ENCODE measurements at places on chromosomes 16 and 17. TPM values are rescaled to one million over a fixed set of nuclear protein-coding genes. Genes with fewer than 3 reads are reported as not detected.

DNA sequence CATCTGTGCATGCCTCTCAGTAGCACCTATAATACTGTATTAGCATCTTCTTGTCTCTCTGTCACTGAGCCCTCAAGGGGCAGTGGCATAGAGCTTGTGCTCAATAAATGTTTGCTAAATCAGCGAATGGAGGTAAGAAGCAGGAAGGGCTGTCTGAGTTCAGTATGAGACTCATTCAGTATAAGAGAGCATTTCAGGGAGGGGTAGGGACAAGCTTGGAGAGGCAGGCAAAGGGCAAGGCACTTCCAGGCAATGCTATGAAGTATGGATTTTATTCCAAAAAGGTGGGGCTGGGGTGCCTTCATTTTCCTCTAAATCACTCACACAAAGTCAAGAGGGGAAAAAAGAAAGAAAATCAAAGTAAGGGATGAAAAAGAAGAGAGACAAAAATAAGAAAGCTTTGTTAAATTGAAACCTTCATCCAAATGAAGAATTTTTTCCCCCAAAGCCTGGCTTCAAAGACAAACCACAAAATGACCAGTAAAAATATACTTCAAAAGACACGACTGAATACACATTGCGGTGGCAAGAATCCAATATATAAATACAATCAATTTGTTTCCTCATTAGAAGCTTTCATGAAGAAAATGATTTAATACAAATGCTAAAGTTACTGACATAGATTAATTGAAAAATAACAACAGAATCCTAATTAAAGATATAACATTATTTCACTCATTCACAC, 51.2 kb downstream of the SKAP1 start:
- DNase-seq = no peak

DNA sequence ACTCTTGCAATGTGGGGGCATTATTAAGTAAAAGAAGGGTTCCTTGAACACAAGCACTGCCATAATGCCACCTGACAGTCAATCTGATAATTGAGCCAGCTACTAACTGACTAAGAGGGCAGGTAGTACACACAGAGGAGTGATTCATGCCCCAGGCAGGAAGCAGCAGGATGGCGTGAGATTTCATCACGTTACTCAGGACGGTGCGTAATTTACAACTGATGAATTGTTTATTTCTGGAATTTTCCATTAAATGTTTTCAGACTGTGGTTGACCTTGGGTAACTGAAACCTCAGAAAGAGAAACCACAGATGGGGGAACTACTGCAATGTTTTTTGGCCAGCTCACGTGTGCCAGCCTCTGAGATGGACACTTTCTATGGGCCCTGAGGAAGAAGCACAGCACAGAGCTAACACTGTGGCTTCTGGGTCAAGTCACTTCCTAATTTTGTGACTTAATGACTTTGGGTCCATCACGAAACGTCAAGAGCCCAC, 46.7 kb downstream of the C17orf67 start:
- no peak for DNase-seq

DNA sequence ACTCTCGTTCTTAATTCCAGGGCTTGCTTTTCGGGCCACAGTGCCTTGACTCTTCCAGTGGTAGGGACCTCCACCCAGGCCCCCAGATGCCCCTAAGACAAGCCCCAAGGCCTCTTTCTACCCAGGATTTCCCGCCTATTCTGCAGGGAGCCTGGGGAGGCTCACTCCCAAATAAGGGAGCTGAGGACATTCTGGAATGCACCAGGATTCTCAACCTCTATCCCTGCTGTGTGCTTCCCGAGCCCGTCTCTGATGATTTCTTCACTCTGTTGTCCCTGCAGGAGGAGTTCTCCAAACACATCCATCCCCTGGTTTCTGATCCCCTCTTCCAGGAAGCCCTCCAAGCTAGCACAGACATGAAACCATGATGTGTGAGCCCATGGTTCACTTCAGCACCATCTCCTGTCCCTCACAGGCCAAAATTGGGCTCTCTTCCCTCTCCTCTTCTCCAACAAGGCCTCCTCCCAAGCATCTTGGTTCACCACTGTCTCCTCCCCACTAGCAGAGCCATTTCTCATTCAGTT, 255.9 kb downstream of the KATNIP start:
- no peak for DNase-seq

GRCh38 chr17:81502471-81503017, 10.1 kb downstream of the ACTG1 start:
- no peak for DNase-seq

Gene C1QTNF1
- total RNA-seq = 232 TPM

All from right cardiac atrium (tissue), 5 donors.